NCI-H510A (cell line): ENCODE measurements at places on chromosomes 11 and 22.

GRCh38 chr22:44125421-44125820, 55.3 kb upstream of the PARVG start:
- DNase-seq = no peak

DNA sequence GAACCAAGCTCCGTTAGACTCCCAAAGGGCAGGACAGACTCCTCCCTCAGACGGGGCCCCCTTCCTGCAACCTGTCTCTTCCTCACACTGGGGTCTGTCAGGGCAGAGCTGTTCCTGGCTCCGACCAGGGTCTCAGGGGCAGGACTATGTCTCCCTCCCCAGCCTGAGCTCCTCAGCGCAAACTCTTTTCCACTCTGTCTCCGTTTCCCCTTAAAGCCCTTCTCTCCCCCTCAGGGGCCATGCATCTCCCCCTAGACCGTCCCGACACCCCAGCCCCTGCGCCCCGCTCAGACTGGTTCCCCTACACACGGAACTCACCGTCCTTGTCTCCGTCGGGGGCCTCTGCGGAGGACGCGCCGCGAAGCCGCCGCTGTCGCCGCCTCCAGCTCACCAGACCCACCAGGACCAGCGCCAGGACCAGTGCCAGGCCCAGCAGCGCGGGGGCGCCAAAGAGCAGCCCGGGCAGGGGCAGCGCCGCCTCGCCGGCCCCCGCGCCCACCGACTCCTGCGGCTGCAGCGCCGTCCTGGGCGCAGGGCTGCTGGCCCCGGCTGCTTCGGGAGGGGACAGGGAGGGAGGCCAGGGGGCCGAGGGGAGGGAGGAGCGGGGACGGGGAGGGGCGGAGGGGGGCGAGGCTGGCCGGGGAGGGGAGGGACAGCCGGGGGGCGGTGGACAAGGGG, 684 bp downstream of the TNFRSF13C start:
- DNase-seq = no peak

- no peak for DNase-seq
These were observed 65.1 kb downstream of the BTG4 start for GRCh38 chr11:111447112-111447471.

GRCh38 chr11:83816572-83817187, 530.5 kb upstream of the CCDC90B start:
- DNase-seq = no peak

- DNase-seq = no peak
These were observed at the start of gene WT1 for GRCh38 chr11:32435511-32435941. WT1 (minus strand) TSS chr11:32435539.

DNA sequence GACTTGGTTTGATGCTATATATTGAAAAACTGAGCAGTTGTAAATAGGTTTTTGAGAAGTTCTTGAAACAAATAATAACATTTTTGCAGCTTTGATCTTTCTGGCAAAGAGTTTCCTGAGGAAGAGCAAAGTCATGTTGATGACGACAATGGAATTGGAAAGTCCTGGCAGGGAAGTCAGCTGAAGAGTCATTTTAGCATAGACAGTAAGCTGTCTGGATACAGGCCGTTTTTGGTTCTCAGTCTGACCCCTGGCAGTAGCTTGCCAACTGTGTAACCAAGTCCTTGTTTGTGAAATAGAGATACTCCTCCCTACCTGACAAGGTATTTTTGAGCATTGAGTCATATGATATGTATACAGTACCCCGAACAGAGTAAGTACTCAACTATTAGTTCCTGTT, 193.3 kb downstream of the C11orf91 start:
- DNase-seq = no peak

DNA sequence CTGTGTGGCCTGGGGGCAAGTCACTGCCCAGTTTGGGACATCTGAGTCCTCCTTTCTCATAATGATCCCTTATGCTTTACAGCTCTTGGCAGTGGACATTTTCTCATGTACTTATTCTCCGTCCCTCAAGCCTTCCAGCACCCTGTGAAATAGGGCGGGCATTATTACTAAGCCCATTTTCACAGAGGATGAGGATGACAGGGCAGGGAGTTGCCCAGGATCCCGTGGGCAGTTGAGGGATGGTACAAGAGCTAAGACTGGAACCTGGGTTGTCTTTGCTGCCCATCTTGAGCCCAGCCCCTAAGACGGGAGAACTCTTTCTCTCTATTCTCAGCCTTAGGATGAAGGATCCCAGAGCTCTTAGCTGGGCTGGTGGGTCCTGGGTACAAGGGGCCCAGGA, 11.2 kb downstream of the CD82 start:
- DNase-seq = no peak

GRCh38 chr11:73203790-73204189, 14.3 kb upstream of the P2RY2 start:
- no peak for DNase-seq

GRCh38 chr11:34522188-34522587, 8.6 kb upstream of the ELF5 start:
- DNase-seq = no peak

DNA sequence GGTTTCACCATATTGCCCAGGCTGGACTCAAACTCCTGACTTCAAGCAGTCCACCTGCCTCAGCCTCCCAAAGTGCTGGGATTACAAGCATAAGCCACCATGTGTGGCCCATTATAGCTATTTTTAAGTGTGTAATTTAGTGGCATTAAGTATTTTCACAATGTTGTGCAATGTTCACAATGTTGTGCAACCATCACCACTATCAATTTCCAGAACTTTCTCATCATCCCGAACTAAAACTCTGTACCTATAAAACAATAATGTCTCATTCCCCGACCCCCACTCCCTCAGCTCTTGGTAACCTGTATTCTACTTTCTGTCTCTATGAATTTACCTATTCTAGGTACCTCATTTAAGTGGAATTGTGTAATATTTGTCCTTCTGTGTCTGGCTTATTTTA, 7.5 kb downstream of the CFAP68 start:
- no peak for DNase-seq
